ENCODE measurements at places on chromosomes 1 and 21.

DNA sequence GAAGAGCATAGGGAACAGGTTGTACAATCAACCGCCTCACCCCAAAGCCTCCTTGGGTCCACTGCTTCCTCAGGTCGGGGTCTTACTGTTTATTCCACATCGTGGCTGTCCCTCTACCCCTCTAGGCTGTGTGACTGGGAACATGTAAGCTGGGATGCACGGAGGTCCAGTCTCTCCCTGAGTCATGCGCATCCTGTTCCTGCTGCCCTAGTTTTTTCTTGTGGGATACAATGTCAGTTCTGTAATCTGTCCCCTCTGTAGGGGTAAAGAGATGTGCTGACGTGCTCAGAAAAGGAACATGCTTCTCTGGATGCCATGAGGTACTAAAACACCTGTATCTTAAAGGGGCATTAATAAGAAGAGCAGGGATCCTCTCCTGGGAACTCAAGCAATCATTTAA, 66.2 kb downstream of the SLC45A1 start:
- DNase-seq = no peak

- no peak for DNase-seq
These were observed 413.2 kb downstream of the PLA2G4A start for GRCh38 chr1:187241971-187242370.

- no peak for DNase-seq
These were observed 89.7 kb downstream of the SLC45A1 start for GRCh38 chr1:8407652-8408051.

DNA sequence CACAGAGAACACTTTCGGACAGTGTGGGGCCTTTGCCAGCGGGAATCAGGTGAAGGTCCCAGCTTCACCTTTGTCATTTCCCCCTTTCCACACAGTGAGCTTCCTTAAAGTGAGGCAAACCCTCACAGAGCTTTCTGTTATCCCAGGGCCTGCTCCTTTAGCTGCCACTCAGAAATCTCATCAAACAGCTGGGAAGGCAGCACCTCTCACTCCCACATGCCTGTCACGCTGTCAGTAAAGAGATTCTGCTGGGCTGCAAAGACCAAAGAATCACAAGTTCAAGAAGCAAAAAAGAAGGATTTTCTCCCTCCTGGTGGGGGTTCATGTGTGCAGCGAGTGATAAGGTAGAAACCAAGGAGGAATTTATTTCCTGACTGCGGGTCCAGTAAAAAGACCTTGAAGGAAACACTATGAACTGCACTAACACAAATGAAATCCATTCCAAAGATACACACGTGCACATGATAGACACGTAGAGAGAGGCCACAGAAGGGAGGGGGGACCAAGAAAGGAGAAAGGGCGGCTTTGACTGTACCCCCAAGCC, 44.0 kb downstream of the HTR6 start:
- DNase-seq = no peak

- DNase-seq = no peak
These were observed 58.0 kb downstream of the DISC1 start for GRCh38 chr1:231684356-231685244.

- no peak for DNase-seq
These were observed 189.6 kb downstream of the TGFBR3 start for GRCh38 chr1:91696321-91696720.

GRCh38 chr1:63033211-63033610, 249.3 kb downstream of the ATG4C start:
- peak; percentile 87 for DNase-seq

DNA sequence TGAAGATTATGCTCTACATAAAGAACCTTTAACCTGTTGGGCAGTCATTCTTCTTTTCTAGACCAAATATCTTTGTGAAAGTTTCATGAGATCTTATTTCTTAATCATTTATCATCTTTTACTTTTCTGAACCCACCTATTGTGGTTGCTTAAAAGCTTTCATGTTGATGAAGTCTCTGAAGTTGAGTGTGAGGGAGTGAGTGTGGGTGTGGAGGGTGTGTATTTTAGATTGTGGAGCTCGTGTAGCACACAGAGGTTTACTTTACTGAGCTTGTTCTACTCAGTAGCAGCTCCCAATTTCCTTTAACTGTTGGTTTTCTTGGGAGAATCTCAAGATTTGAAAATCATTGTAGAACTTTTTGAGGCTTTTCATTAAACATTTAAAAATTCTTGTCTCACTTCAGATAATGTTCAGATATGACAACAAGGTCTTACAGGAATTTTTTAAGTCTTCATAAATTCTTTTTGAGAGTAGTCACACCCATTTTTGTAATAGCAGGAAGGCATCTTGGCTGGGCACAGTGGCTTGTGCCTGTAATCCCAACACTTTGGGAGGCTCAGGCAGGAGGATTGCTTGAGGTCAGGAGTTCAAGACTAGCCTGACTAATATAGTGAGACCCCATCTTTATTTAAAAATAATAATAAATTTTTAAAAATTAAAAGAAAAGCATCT, 17.0 kb downstream of the SRRM1 start:
- peak; percentile 75 for DNase-seq

- no peak for DNase-seq
These were observed 66.6 kb downstream of the SCMH1 start for GRCh38 chr1:41175546-41175945.

DNA sequence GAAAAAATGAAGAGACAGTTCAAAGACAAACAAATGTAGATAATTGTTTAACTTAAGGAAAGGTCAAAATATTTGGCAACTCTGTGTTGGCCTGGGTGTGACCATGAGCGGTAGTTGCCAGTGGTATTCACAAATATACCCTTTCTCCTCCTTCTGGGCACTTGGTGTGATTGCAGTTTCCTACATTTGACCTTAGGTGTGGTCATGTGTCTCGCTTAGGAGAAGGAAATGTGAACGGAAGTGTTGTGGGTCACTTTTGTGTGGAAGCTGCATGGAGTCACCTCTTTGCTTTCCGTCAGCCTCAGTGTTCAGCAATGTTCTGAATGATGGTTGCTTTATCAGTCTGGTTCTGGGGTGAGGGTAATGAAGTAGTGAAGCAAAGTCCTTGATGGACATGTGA, 3.4 kb upstream of the PCSK9 start:
- no peak for DNase-seq

- no peak for DNase-seq
These were observed 58.4 kb downstream of the OSBPL9 start for GRCh38 chr1:51675177-51675780.

DNA sequence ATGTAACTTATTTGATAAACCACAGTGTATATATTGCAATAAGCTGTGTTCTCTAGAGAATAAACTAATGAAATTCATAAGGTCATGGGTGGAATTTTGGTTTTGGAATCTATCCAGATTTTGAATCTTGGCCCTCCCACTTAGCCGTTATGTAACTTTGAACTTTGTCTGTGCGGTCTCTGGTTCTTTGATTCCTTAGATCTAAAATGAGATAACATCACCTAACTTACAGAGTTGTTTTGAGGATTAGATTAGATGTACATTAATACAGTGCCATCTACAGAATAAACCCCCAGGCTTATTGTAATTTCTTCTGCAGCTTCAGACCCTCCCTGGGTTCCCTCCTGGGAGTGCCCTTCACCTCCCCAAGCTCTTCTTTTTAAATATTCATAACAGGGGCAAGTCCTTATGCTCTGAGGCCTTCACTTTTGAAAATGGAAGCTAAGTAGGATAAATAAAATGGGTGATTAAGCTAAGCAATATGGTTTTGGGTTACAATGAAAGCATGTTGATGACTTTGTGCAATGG, 124.3 kb downstream of the ATG4C start:
- no peak for DNase-seq

DNA sequence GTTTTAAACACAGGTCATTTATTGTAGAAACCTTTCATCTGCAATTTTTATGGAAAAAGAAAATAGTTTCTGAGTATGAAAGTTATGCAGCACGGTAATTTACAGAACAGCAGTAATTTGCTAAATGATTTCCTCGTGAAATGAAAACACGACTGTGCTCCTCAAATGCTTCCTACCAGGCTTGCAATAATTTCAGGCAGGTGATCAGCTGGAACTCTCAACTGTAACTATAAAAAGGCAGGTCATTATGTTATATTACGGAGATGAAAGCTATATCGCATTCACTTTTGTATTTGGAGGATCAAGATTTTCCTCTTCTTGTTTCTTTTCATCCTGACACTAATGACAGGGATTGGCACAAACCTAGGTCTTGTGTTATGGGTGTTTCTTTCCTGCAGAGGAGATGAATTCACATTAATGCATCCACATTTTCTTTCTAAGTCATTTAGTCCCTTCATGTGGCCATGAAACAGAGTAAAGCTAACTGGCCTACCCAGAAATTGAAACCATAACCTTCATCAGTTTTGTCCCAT, 57.4 kb downstream of the SAMSN1 start:
- DNase-seq = no peak

- DNase-seq = peak; percentile 66
These were observed 1.8 kb downstream of the SPRR1B start for GRCh38 chr1:153032677-153033308.

GRCh38 chr1:93690921-93691789, 9.5 kb upstream of the BCAR3 start:
- peak; percentile 86 for DNase-seq

Measured in trophoblast cell (in vitro differentiated cells and primary cell).